Chondrocyte (in vitro differentiated cells): ENCODE measurements at places on chromosomes 6 and 20.

GRCh38 chr6:157558487-157559200 lies 177.7 kb downstream of the ZDHHC14 start:
- no peak for DNase-seq

- DNase-seq: no peak
Measured at GRCh38 chr20:46230801-46231282, 77.5 kb downstream of the CDH22 start.

DNA sequence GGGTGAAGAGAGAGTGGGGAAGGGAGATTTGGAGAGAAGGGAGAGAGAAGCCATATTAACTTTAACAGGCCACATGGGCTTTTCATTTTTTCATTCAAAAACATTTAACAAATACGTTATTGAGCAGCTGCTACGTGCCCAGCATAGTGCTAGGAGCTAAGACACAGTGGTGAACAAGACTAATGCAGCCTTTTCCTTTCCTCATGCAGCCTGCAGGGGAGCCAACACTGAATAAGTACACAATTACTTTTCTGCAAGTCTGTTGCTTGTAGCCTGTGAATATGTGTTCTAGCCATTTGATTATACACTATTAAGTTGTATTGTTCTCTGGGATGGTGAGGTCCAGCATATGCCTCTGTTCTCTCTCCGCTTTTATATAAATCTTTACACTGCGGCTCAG lies 1.9 kb upstream of the BLOC1S5 start:
- no peak for DNase-seq

DNA sequence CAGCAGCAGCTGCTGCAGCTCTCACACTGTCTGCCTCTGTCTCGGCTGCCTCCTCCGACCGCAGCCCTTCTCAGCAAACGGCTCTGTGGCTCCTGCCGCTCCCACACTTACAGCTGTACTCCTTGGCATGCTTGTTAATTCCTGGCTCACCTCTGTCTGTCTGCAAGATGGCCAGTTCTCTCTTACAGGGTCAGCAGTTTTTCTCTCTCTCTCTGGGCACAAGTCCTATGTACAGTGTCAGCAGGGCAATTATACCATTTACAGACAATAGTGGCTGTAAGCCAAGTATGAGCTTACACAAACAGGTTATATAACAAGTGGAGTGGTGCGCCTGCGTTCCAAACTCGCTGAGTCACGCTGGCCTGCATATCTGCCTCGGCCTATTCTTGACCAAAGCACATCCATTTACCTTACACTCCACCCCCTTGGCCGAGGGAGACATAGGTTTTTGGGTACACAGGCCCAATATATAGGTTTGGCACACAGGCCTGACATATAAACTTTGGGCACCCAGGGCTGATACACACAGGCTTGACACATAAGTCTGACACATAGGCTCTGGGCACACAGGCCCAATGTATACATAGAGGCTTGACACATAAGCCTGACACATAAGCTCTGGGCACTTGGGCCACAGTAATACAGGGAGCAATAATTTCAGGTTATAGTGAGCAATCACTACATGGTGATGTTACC lies 4.4 kb downstream of the ZKSCAN3 start:
- no peak for DNase-seq
